Hematopoietic multipotent progenitor cell treated with erythropoietin and hydrocortisone succinate and interleukin-3 and kit ligand, for 15 days (in vitro differentiated cells): ENCODE measurements at places on chromosomes 7 and 10.

DNA sequence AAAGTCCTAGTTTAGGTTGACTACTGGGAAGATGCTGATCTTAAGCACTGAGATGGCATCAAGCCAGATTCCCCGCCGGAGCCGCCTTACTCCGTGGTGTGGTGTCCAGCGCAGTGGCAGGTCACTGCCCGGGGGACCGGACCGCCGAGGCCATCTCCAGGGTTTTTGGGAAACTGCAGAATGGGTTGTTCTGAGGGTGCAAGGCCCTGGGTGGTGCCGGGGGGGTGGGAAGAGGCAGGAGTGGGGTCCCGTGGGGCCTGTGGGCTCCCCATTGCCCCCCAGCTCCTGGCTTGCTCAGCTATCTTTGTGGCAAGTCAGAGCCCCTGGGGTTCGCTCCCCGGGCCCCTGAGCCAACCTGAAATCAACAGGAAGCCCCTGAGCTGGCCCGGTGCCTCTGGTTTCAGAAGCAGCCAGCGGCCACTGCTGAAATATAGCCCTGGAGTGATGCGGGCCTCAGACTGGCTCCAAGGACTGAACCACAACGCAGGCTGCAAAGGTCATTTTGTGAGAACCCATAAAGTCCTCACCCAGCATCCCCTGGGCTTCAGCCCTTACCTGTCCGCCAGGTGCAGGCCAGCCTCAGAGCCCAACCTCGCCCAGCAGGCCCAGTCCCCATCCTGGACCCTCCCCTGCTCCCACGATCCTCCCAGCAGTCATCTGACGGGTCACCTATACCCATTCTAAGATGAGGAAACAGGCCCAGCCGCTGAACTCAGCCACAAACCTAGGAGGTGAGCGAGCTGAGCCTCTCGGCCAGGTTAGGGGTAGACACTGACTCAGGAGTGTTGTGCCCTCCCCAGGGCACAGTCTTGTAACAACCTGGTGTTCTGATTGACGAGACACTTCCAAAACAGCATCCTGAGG, 102.7 kb downstream of the PDGFA start:
- DNase-seq: no peak

DNA sequence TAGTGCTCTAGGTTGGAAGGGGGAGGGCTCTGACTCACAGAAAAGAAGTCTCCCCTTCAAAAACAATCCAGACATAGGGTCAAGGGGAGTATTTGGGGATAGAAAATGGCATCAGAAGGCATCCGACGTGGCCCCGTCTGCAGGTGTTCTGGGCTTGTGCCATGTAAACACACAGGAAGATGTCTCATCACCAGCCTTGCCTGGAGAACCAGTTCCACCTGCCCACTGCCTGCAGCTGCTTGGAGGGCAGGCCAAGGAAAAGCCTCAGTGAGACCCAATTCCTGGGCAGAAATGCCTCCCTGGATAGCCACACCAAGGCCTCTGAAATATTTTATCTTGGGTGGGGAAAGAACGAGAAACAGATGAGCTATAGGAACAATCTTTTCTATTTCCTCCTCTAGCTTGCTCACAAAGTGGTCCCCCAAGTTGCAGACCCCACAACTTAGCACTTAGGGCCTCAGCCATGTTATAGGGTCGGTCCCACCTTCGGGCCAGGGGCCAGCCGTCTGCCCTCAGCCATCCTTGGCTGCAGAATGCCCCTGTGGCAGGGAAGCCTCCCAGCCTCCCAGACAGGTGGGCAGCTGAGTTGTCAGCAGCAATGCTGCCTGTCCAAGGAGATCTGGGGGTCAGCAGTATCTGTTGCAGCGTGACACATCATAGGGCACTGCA, 54.3 kb upstream of the ECHDC3 start:
- no peak for DNase-seq

- DNase-seq: no peak
Observed at GRCh38 chr10:119409906-119410305, 132.6 kb downstream of the RGS10 start.

- no peak for DNase-seq
Observed at GRCh38 chr7:87541648-87542047, 59.0 kb downstream of the ABCB1 start.

- DNase-seq: no peak
Observed at GRCh38 chr7:80984619-80985018, 65.8 kb upstream of the SEMA3C start.

DNA sequence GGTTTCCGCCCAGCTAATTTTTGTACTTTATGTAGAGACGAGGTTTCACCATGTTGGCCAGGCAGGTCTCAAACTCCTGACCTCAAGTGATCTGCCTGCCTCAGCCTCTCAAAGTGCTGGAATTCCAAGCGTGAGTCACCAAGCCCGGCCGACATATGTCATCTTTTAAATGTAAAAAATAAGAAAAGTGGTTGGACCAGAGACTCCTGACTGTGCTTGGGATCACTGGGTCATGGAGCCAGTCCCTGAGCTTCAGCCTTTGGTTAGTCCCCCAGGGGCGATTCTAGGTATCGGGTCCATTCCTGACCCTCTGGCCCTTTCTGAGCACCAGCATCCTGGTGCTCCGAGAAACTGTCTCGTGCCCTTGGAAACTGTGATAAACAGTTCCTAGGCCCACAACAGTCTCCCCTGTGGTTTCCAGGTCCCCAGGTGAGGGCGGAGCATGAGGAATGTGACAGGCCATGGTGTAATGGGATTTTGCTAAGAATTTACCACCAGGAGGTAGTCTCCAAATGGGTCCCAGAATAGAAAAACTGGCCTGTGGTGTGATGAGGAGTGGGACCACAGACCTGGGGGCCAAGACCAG, 32.8 kb downstream of the UBTD1 start:
- no peak for DNase-seq

- no peak for DNase-seq
Observed at GRCh38 chr10:70682920-70683600, 10.8 kb downstream of the ADAMTS14 start.

DNA sequence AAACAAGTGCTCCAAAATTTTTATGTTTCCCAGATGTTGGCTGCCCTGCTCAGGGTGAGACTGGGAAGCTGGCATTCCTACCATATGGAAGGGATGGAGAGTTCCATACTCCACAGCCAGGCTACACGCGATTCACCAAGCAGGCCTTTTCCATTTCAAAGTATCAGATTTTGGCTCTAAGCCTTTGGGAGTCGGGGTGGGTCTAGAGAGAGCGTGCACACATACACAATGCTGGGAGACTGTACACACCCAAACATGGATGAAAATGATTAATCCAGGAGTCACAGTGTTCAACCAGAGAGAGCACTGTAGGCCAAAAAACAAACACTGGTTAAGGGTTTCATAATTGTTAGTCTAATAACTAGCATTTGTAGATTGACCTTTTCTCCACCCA, 295.0 kb downstream of the BICC1 start:
- no peak for DNase-seq

DNA sequence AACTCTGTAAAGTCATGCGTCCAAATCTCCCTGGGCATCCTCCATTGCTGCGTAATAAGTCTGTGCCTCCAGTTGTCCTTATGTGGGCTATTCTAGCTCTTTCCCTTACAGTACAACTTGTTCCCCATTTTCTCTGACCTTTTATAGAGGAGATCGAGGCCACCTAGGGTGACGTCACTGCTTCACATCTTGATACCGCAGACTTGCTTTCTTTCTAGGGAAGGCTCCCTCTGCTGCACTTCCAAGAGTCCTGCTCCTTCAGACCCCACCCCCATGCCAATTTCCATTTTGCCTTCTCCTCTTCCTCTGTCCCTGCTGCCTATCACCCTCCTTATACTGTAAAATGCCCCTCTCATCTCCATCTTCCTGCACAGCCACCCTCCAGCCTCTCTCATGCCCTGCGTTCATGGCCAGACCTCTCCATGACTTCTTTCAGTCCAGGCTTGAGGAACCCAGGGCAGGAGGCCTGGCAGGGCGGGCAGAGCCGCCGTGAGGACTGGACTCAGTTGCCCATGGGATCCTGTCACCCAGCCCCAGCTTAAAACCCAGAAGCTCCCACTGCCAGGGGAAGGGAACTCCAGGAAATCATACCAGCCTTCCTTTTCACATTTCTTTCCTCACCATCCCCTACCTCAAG, 57.5 kb downstream of the CAMK1D start:
- DNase-seq: no peak

GRCh38 chr10:97356318-97356914, 21.9 kb upstream of the FRAT2 start:
- no peak for DNase-seq

DNA sequence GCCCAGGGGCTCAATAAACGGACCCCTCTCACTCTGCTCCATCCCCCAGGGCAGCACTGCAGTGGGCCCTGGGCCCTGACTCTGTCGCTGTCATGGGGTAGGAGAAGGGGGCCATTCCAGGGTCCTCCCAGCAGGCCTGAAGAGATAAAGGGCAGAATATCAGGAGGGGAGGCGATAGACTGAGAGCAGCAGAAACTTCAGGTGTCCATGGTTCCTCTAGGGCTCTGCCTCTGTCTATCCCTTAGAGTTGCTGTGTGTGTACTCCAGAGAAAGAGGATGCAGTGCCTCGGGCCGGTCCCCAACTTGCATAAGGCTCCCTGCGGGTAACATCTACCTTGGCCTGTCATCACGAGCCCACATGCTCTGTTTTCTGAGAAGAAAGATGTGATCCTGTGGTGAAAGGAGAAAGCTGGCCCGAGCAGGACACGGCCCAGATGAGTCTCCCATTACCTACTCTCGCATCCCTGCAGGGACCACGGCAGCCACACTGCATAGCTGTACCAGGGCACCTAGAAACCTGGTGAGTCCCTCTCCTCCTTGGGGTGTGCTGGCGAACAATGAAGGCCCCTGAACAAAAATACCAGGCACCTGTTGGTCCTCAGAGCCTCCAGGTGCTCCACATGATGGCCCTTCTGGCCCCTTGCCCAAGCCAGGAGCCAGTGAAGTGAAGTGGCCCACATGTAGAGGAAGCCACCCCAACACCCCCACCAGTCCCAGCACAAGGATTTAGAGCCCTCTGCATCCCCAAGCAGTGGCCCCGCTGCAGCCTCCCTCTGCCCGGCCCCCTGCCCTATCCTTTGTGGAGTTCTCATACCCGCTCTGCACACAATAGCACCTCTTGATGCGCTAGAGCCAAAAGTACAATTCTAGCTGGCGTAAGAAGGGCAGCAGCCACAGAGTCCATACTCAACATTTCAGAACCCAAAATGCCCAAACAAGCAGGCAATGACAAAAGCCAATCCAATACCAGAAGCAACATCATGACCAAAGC, 106.8 kb downstream of the ARHGAP22 start:
- DNase-seq: no peak

DNA sequence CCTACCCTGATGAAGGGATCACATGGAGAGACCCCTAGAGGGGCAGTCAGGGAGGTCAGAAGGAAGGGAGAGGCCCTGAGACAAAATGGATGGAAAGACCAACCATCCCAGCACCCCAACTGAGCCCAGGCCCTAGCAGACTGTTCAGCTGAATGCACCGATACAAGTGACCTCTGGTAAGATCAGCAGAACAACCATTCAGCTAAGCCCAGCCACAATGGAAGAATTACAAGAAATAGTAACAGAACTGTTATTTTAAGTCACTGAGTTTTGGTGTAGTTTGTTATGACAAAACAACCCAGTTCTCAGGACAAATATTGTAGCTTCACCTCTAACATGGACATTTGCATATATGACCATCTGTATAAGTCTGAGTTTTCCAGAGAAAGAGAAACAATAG, 210.4 kb upstream of the SVIL start:
- no peak for DNase-seq

DNA sequence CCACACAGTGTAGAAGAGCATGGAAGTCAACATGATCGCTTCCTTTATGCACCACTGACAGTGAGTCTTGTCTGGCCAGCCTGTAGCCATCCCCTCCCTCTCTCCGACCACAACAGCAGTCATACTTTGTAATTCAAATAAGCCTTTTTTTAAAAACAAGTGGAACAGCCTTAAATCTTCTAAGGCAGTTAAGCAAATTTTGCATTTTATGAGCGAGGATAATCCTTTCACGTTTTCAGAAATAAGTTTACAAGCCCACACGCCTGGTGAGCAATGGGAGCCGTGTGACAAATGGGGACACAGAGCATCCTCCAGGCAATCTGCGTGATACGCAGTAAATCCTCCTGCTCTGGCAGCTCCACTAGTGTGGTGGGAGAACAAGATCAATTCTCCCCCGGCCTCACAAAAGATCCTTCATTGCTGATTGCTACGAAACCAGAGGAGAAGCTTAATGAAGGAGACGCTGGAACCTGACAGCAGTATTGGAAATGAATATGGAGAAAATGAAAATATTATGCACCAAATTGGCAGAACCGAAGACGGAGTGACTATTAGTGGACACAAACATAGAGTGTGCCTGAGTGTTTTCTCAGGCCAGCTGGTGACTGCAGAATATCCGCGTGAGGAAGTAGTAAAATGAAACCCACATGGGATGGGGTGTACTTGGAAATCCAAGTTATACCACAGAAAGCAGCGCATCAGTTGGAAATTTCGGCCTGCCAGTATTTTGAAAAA, 104.2 kb upstream of the CDCA7L start:
- no peak for DNase-seq

DNA sequence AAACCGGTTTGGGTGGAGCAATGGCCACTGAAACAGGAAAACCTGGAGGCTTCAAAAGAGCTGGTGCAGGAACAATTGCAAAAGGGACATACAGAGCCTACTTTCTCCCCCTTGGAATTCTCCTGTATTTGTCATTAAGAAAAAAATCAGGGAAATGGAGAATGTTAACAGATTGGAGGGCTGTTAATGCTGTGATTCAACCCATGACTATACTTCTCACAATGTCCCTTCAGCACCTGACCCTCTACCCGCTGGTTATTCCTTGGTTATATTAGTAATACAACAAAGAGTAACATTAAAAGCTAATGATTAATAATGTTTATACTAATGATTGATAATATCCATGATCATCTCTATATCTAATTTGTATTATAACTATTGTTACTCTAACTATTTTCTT, 34.4 kb upstream of the AKR1C2 start:
- no peak for DNase-seq

DNA sequence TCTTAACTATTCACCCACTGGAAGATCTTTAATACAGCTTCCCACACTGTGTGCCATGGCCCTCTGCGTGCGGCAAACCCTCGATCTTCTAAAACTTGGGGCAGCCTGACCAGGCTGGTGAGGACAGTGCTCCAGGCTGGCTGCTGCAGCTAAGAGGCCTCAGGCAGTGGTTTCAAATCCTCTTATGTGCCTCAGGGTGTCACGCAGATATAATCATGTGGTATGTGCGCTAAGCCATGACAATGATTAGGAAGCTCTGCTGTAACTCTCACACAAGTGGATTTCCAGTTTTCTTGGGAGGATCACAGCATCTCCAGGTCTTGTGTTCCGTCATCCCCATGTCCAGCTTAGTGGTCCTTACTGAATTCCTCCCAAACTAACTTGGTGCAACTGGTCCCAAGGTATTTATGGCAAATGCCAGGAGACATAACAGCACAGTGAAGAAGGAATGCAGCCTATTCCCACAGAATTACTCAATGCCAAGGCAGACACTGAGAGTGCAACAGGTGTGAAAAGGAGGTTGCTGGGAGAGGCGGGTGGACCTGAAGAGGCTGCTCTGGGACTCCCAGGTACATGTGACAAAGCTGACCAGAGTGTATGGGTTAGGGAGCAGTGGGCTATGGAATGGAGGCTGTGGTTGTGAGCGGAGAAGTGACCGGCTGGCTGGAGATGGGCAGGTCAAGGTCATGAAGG, 2.3 kb downstream of the HPS1 start:
- no peak for DNase-seq
